ENCODE measurements at places on chromosomes 13 and 19. TPM values are rescaled to one million over a fixed set of nuclear protein-coding genes. Genes with fewer than 3 reads are reported as not detected.

The HSD17B14 gene
- total RNA-seq: 19.2 TPM

The APOE gene
- total RNA-seq: 170 TPM

The CALM3 gene
- total RNA-seq: 105 TPM

The C13orf42 gene
- total RNA-seq: not detected

The CEACAM21 gene
- not detected for total RNA-seq

The PEX11G gene
- total RNA-seq: 2.7 TPM

The LNX2 gene
- 12.0 TPM for total RNA-seq

The DOCK9 gene
- total RNA-seq: 88.4 TPM

The GJB2 gene
- total RNA-seq: 217 TPM

The PLVAP gene
- 74.9 TPM for total RNA-seq

The ZNF208 gene
- 5.6 TPM for total RNA-seq

The UPF3A gene
- total RNA-seq: 31.2 TPM

The MEIOSIN gene
- total RNA-seq: not detected

Data from vagina (tissue), 2 donors.